ENCODE measurements at places on chromosomes 1 and 21.
A peak's percentile ranks its signal among the peaks of the same experiment; 100 is the strongest.

GRCh38 chr1:158371188-158371953 is 17.7 kb downstream of the CD1E start:
- no peak for DNase-seq

DNA sequence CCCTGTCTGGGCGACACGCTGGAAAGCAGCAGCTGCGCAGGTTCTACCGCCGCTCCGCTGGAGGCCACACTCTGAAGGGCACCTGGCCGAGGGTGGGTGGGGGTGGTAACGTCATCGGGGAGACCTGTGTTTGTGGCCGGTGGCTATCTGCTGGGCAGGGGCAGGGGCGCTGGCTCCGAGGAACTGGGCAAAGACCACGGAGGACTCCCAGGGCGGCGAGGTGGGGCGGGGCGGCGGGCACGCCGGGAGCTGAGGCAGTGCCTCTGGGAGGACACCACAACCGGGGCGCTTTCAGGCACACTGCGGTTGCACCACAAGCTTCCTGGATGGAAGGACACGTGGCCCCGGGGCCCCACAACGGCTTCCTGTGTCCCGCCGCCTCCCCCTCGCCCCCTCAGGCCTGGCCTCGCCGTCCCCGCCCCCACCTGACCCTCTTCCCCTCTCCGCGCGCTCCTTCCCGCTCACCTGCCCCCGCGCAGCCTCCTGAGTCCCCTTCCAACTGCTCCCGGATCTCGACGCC is 3.3 kb upstream of the DENND2D start:
- DNase-seq = no peak

- no peak for DNase-seq
Observed at GRCh38 chr1:101262630-101263348, 26.0 kb downstream of the S1PR1 start.

- DNase-seq = peak; percentile 39
Observed at GRCh38 chr1:224503161-224504118, 68.8 kb upstream of the WDR26 start.

- DNase-seq = no peak
Observed at GRCh38 chr1:186218654-186219352, 156.2 kb downstream of the TPR start.

GRCh38 chr1:70061231-70061630 is 144.1 kb downstream of the LRRC40 start:
- no peak for DNase-seq

- peak; percentile 5 for DNase-seq
Observed at GRCh38 chr1:234111458-234112142, 207.1 kb downstream of the SLC35F3 start.

DNA sequence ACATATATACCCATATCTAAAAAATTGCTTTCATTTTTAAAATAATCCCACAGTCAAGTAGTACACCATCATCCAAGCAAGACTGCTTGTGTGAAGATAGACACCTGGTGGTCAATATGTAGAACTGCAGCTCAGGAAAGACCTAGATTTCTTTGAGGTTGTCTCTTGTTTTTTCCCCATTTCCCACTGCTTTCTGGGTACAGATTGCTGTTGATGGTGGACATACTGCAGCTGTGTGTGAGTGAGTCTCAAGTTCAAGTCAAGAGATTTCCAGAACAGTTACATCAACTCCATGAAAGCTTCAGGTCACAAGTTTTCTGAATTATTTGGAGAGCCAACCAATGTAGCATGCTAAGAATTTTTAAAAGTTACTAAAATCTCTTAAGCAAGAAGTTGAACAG is 306.4 kb downstream of the DUSP10 start:
- DNase-seq = peak; percentile 5

DNA sequence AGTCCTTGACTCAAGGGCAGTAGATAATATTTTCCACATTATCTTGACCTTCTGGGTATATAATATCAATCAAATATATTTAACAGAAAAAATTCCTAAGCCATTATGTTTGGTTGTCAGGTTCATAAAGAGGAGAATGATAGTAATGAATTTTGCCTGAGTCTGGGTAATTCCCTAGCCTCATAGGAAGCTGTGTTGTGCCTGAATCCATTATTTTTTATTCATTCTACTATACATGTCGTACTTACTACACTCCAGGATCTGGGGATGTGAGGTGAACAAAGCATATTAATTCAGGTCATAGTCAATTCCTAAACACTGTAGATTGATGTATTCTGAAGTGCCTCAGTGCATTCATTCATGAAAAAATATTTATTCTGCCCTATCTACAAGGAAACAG is 204.2 kb downstream of the PTGER3 start:
- DNase-seq = no peak

- no peak for DNase-seq
Observed at GRCh38 chr1:22708777-22709176, 1.9 kb upstream of the EPHB2 start.
